Activated CD8-positive, alpha-beta memory T cell treated with anti-CD3 and anti-CD28 coated beads for 1 hour (primary cell): ENCODE measurements at places on chromosomes 5 and 9.

GRCh38 chr5:169020102-169020501, 280.8 kb downstream of the SLIT3 start:
- no peak for DNase-seq

DNA sequence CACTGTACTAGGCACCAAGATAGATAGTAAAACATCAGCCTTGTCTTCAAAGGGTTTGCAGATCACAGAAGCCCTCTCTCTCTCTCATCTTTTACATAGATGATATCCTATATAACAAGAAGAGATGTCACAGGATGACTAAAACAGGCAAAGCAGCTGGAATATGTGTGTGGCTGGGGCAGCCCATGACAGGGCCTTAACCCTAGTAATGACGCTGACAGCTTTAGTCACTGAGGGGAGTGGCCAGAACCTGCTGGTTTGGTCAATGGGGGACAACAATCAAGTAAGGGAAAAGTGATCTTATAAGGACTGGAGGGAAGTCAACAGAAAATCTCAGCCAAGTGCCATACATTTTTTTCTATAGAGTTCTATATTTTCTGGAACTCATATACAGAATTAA, 41.9 kb upstream of the RIC1 start:
- no peak for DNase-seq

DNA sequence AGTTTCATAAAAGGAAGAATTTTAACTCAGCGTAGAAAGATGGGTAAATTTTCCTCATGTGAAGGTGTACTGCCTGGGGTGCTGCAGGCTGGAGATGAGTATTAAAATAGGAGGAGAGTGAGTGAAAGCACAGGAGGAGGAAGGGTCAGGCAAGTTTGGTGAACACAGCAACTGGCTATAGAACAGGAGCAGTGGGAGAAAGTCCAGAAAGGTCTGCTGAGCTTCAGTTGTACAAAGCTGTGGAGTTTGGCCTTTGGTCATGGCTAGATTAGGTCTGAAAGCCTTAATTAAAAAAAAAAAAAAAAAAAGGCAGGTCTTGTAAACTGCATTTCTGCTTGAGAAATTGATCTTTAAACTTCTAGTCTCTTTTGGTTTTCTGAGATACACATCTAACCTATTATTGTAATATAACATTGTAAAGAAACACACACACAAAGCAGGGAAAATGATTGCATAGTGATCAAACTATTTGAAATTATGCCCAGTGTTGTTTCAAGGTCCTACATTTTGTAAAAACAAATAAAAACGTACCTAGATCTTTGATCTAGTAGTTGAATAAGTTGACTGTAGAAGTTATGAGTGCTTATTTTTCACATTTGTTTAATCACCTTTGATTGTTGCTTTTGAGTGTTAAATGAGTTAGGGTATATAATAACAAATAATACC, 43.6 kb downstream of the MAP3K1 start:
- DNase-seq = no peak

DNA sequence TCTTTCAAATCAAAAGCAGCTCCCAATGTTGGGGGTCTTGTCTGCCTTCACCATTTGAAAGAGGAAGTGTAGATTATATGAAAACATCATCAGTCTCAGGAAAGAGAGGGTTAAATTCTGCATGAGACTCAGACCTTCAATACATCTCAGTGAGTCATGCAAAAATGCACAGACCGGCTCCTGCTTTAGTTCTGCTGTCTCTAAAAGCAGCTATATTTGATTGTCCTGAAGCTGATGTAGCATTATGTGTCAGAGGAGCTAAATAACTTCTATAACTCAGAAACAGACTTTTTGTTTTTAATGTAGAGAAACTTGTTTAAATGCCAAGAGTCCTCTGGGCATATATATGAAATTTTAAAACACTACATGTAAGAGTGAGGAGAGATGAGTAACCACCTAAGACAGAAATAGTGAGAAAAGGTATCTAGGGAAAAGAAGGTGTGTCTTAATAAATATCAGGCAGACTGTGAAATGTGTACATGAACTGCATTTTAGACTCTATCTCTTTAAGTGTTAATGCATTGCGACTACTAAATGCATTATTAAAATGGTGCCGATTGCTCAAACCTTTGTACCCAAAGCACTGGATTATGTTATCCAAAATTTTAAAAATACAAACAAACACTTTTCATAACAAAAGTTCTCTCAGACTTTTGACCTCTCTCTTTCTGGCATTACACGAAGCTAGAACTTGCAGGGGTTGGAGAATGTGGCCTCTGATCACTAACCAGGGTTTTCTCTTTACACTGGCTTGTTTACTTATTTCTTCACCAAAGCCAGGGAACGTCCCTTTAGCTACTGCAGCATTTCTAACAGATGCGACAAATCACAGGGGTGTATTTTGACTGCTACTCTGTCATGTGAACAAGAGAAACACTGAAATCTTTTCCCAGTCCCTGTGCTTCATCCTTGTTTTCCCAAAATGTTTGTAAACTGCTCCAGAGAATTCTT, 302.3 kb downstream of the ARL15 start:
- DNase-seq = no peak

GRCh38 chr9:110076894-110077725, 130.8 kb downstream of the C9orf152 start:
- DNase-seq = no peak

DNA sequence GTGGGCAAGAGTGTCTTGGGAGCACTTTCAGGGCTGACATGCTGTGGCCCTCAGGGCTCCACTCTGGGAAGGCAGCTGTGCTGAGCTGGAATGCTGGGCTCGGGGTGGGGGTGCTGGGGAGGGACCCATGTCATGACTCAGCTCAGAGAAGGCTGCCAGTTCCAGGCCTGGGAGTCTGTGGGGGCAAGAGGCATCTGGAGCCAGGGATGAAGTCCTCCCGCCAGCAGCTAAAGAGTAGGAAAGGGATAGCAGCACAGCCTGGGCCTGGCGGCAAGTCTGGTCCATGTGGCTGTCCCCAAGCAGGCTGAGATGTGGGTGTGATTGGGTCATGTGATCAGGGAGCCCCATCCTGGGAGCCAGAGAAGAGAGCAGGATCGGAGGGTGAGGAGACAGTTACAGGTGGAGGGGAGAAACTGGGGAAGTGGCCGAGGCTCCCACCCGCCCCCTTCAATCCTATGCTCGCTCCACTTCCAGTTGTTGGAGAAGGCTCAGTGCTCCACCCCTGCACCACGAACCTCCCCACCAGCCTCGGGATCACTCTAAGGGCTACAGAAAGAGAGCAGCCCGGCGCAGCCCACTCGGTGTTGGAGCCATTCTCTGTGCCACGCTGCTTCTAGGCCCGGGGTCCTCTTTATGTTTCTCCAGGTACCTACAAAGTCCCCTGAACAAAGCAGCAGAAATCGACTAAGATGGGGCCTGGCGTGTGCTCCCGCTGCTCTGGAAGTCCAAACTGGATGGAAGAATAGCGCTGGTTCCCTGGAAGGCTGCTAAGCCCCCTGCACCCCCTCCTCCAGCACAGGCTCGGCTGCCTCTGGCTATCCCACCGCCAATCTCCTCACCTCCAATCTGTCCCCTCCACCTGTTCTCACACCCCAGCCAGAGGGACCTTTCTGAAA, 12.0 kb downstream of the PDGFRB start:
- DNase-seq = no peak

DNA sequence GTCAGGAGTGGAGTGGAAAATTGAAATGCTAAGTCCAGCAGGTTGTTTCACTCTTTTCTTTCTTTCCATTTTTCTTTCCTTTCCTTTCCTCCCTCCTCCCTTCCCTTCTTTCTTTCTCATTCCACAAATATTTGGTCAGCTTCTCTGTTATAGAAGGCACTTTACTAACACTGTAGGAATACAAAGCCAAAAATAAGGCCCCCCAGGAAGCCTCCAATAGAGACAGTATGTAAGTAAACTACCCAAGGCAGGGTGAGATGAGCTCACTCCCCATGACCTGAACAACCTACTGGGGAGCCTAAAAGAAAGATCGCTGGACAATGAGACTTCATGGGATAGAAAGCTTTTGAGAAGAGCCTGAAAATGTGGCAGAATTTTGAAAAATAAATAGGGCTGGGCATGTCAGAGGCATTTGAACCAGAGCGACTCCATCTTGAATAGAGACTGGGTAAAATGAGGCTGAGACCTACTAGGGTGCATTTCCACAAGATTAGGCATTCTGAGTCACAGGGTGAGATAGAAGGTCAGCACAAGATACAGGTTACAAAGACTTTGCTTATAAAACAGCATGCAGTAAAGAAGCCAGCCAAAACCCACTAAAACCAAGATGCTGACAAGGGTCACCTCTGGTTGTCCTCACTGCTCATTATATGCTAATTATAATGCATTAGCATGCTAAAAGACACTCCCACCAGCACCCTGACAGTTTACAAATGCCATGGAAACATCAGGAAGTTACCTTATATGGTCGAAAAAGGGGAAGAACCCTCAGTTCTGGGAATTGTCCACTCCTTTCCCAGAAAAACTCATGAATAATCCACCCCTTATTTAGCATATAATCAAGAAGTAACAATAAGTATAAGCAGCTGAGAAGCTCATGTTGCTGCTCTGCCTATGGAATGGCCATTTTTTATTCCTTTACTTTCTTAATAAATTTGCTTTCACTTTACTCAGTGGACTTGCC, 158.9 kb upstream of the EGFLAM start:
- DNase-seq = no peak

DNA sequence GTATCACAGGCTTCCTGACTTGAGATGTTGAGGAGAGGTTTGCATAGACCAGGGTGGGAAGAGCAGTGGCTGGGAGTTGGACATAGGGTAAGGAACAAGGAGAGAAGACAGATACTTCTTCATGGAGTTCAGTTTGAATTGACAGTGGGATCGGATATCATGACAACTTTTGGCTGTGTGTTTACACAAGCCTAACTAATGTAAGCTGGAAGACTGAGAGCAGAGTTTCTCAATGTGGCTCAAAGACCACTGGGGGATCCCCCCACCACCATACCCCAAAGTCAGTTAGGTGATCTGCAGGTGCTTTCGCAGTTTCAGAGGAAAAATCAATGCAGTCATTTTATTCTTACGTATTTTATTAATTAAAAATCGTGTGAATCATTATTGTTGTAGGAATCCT, 125.9 kb downstream of the AOPEP start:
- DNase-seq = no peak

GRCh38 chr9:70069704-70070103, 26.1 kb downstream of the MAMDC2 start:
- no peak for DNase-seq

- DNase-seq = no peak
These were observed 7.7 kb upstream of the OCLN start for GRCh38 chr5:69484891-69485290.

DNA sequence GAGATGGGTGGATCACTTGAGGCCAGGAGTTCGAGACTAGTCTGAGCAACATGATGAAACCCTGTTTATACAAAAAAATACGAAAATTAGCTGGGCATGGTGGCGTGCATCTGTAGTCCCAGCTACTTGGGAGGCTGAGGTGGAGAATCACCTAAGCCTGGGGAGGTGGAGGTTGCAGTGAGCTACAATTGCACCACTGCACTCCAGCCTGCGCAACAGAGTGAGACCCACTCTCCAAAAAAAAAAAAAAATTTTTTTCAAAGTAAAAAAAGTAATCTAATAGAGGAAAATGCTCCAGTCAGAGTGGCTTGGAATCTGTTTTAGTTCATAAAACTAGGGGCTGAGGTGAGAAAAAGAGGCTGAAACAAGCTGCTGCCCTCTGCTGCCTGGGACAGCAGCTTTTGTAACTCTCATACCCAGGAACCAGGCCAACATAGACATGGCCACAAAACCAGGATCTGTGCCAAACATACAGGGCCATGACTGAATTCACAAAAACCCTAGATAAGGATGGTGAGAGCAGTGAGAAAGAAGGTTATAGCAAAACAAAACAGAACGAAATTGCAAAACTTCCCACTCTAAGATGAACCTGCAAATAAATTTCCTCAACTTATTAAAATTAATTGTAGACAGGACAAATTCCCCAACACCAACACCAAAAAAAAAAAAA, 13.1 kb upstream of the DCAF12 start:
- DNase-seq = no peak
